Diencephalon (tissue), 1 donor: ENCODE measurements at places on chromosomes 7 and 10. TPM values are rescaled to one million over a fixed set of nuclear protein-coding genes. Genes with fewer than 3 reads are reported as not detected.

Gene MKX
- total RNA-seq, result 3.2 TPM

Gene AFAP1L2
- 18.7 TPM for total RNA-seq

Gene SPOCK2
- total RNA-seq, result 207 TPM

Gene ADAM8
- 1.4 TPM for total RNA-seq

Gene EN2
- 0.23 TPM for total RNA-seq

Gene TUBB8
- not detected for total RNA-seq

Gene AASS
- 36.2 TPM for total RNA-seq

Gene ZNF117
- 38.8 TPM for total RNA-seq

Gene IFIT2
- 11.1 TPM for total RNA-seq

Gene CARD11
- 0.46 TPM for total RNA-seq
